ENCODE measurements at places on chromosomes 3 and 15.

- no peak for DNase-seq
Observed at GRCh38 chr15:100152463-100152862, 189.3 kb downstream of the ADAMTS17 start.

GRCh38 chr3:112786002-112786590, 60.6 kb downstream of the CD200R1L start:
- no peak for DNase-seq

DNA sequence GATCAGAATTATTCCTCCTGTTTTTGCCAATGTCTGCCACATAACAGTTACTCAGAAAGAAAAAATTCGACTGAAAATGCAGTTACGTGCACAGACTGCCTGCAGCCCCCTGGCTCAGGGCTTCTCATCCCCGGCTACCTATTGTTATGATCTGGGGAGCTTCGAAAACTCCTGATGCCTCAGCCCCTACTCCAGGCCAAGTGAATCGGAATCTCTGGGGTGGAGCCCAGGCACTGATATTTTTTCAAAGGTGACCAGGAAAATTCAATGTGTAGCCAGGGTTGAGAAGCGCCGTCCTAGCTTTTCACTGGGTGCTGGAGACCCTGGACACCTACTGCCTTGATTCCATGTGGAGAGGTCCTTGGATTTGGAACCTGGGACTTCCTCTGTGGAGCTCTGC, 8.5 kb downstream of the ADAMTS17 start:
- no peak for DNase-seq

DNA sequence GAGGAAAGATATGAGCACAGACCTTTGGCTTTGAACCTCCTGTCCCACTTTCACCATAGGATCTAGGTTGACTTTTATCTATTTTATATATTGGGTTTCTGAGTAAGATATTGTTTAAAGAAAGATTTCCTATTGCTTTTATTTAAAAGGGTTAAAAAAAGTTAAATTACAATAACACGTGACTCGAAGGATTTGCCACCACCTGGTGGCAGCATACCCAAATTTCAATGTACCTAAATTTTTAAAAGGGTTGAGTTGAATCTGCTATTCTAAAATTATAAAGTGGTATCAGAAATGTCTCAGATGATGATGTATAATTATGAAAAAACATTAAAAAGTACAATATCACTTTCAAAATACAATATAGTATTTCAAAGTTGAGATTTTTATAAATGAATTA, 368.4 kb downstream of the MECOM start:
- no peak for DNase-seq

DNA sequence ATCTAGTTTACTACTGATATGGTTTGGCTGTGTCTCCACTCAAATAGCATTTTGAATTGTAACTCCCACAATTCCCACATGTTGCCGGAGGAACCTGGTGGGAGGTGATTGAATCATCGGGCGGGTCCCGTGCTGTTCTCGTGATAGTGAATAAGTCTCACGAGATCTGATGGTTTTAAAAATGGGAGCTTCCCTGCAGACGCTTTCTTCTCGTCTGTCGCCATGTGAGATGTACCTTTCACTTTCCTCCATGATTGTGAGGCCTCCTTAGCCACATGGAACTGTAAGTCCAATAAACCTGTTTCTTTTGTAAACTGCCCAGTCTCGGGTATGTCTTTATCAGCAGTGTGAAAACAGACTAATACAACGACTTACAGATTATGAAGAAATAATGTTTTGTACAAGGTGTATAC, 35.6 kb upstream of the PYDC2 start:
- no peak for DNase-seq

DNA sequence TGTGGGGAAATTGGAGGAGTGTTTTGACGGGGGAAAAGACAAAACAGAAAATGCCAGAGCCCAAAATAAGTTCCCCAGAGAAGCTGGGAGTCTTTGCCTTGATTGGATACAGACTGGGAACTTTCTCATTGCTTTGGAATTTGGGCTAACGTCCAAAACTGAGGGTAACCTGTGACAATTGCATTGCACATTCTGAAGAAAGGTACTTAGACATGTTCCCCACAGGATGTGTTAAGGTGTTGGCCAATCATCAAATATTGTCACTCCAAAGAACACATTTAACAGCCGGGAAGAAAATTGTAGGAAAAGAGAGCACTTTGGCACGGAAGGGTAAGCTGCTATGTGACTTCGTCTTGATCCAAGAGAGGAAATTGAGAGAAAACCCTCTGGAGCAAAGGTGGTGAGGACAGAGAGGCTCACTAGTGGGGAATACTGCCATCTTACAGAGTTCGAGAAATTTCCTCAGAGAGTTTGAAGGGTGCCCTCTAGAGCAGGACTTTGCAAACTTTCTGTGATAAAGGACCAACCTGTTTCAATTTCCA, 619.5 kb upstream of the TBL1XR1 start:
- DNase-seq, result no peak

DNA sequence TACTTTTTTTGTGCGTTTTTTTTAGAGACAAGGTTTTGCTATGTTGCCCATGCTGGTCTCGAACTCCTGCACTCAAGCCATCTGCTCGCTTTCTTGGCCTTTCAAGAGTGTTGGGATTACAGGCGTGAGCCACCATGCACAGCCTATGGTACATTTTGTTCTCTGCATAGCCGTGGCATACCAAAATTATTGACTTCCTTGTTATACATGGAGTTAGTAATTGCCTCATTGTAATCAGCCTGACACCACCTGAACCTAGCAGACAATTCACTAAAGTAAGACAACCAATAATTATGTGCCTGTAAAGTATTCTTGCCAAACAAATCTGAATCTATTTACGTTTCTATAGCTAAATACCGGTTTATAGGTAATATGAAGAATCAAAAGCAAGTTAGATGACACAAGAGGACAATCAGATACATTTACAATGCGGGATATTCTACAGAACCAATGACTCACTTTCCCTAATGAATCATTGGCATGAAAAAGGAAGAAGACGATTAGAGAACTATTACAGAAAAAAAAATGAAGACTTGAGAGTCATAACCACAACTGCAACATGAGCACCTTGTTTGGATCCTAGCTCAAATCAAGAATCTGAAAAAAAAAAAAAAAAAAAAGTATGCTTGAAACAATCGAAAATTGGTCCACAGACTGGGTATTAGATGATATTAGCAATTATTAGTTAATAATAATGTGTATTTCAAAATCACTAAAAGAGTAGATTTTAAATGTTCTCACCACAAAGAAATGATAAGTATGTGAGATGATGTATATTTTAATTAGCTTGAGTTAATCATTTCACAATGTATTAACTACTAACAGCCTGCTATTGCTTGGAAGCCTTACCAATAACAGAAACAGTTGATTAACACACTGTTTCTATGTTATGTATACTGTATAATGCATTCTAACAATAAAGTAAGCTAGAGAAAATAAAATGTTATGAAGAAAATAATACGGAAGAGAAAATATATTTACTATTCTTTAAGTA, 7.1 kb downstream of the GUCA1C start:
- DNase-seq, result peak; percentile 57

DNA sequence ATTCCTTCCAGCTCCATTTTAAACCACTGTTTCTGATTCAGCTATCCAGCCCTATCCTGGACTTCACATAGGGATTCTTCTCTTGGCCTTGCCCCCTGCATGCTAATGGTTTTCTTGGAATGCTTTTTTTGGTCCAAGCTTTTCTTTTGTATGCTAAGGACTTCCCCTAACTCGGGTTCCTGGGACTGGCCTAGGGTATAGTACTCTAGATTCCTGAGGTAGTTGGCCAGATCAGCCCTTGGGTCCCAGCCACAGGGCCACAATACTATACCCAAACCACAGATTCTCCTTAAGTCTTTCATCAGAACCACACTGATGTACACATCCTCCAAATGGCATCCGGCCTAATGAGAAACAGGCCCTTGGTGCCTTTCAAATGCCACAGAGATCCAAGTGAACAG, 2.8 kb downstream of the FYCO1 start:
- no peak for DNase-seq

- DNase-seq, result no peak
Observed at GRCh38 chr3:123340336-123340735, 108.6 kb downstream of the ADCY5 start.

GRCh38 chr3:194572944-194573491, 60.2 kb downstream of the TMEM44 start:
- DNase-seq, result no peak

- no peak for DNase-seq
Observed at GRCh38 chr3:162103808-162104207, 607.2 kb downstream of the OTOL1 start.

- DNase-seq, result peak; percentile 71
Observed at GRCh38 chr3:133930341-133930933, 34.8 kb upstream of the RAB6B start.

DNA sequence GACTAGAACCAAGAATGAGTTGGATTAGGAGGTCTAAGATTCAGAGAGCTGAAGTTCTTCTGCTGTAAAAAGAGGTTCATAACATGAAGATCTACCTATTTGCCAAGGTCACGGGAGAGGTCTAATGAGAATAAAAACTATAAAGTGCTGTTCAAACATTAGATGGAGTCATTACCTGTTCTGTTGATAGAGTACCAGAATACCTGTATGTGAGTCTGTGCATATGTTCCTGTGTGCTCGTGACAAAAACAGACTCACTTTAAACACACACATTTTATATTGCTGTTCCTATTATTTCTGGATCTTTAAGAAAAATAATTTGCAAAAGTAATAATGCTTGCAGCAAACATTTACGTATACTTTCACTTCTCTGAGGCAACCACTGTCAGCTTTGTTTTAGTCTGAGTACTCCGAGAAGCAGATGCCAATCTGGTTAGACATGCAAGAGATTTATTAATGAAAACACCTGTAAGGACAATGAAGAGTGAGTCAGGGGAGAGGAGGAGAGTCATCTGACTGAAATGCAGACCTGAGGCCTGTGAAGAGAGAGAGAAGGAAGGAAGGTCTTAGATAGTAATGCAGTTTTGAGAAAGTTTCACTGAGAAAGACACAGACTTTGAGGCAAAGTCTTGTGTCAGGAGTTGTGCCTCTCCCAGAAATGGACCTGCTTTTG, 221.2 kb downstream of the SQOR start:
- no peak for DNase-seq
